ENCODE measurements at places on chromosomes 13 and 19.

DNA sequence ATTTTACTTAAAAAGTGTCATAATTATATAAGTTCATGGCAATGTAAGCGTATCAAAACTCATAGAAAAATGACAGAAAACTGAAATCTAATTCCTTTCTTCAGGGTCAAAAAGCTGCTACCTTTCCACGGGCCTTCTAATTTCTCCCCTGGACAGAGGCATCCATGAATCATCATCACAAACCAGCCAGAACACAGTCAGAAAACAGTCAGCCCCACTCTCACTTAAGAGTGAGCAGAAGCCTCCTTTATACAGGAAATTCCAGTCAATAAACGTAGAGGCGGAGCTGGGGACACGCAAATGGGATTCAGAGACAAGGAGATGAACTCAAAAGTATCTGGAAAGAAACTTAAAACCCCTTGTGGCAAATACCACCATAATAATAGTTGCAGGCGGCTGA, 54.2 kb upstream of the ABCC4 start:
- DNase-seq: no peak

DNA sequence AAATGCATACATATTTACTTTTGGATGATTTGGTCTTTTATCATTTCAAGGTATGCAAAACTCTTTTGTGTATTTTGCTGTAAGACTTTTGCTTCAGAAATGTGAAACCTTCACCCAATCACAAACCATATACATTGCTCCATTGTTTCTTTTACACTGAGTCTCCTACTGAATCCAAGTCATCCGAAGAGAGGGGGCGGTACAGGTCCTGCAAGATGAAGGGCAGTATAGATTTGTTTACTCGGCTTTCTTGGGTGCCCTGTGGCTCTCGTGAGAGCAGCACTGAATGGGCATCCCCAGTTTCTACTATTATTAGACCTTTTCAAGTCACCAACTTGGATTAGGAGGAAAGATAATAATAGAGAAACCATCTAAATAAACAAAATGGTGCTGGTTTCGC, 280.6 kb downstream of the DCLK1 start:
- DNase-seq: no peak

- DNase-seq: no peak
Measured at GRCh38 chr19:11265785-11266236, 3.5 kb upstream of the DOCK6 start.

DNA sequence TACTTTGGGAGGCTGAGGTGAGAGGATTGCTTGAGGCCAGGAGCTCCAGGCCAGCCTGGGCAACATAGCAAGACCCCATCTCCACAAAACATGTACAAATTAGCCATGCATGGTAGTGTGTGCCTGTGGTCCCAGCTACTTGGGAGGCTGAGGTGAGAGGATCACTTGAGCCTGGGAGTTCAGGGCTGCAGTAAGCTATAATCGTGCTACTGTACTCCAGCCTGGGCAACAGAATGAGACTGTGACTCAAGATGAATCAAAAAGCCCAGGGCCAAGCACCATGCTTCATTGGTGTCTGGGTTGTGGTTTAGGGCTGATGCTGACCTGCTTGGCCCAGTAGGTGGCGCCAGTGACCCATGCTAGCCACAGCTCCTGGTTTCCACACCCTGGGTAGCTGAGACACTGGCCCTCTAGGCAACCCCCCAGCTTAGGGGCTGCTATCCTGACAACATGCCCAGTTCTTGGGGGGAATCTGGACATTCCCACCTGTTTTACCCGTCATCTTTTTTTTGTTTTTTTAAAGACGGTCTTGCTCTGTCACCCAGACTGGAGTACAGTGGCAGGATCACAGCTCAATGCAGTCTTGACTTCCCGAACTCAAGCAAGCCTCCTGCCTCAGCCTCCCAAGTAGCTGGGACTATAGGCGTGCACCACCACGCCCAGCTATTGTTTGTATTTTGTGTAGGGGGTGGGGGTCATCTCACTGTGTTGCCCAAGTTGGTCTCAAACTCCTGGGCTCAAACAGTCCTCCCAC, 5.5 kb downstream of the CCDC124 start:
- peak; percentile 61 for DNase-seq
